Stimulated activated CD8-positive, alpha-beta memory T cell treated with anti-CD3 and anti-CD28 coated beads, Interleukin-12 subunit alpha, Interleukin-12 subunit beta, amount 100 ng/mL, for 4 hours (primary cell): ENCODE measurements at places on chromosomes 5 and 9.

DNA sequence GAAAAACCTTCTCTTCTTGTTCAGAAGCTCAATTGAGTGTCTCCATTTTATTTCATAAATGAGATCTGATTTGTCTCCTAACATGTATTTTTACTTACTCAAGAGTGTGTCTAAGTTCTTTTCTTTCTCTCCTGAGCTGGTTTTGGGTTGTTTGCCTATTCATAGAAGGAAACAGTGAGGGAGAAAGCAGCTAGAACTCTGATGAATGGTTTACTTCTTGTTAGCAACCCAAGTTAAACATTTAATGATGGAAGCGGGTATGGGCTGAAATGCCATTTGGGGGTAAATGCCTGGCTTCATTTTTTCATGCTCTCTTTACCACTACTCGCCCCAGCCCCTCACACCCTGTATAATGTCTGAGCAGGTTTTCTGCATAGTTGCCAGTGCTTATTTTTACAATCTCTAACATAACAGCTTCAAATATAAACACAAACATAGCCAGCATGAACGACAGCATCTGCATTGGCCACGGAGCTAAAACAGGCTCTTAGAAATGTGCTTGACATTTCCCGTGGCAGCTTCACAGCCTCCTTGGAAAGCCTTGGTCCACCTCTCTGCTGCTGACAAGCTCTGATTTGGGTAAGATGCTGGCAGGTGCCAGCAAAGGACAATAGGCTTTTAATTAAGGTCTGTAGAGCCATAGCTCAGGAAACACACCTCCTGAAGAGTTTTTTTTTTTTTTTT is 321.1 kb downstream of the ARHGEF28 start:
- no peak for DNase-seq

DNA sequence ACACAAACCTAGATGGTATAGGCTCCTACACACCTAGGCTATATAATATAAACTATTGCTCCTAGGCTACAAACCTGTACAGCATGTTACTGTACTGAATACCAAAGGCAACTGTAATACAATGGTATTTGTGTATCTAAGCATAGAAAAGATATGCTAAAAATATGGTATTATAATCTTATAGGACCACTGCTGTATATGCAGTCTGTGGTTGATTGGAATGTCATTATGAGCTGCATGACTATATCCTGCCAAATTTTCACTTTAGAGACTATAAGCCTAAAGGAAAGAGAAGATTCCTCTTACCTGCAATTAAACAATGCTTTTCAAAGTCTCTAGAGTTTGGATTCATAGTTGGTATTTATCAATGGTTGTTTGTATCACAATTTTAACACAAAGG is 24.7 kb upstream of the ACOT12 start:
- DNase-seq, result no peak

GRCh38 chr9:134245179-134245578 is 80.8 kb upstream of the RNU6ATAC start:
- no peak for DNase-seq

DNA sequence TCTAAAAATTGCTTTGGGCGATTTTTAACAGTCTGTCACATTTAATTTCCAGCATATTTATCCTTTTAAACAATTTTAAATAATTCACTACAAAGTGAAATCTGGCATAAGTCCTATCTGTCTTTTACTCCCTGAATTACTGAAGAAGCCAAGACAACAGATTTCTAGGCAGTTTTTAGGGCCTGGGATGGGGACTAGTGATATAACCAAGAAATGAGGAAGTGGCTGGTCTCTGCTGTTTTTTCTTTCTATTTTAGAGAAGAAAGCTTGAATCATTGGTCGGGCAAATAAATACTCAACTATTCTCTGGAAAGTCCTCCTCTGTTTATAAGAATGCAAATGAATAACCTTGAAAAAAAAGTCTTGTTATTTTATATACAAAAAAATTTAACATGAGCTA is 79.7 kb upstream of the SSBP2 start:
- DNase-seq, result no peak

- no peak for DNase-seq
Observed at GRCh38 chr9:3137347-3137695, 293.4 kb upstream of the PUM3 start.
